ENCODE measurements at places on chromosomes 3 and 15.
A peak's percentile ranks its signal among the peaks of the same experiment; 100 is the strongest.

- no peak for DNase-seq
These were observed 57.0 kb downstream of the STRIT1 start for GRCh38 chr3:155236473-155236872.

DNA sequence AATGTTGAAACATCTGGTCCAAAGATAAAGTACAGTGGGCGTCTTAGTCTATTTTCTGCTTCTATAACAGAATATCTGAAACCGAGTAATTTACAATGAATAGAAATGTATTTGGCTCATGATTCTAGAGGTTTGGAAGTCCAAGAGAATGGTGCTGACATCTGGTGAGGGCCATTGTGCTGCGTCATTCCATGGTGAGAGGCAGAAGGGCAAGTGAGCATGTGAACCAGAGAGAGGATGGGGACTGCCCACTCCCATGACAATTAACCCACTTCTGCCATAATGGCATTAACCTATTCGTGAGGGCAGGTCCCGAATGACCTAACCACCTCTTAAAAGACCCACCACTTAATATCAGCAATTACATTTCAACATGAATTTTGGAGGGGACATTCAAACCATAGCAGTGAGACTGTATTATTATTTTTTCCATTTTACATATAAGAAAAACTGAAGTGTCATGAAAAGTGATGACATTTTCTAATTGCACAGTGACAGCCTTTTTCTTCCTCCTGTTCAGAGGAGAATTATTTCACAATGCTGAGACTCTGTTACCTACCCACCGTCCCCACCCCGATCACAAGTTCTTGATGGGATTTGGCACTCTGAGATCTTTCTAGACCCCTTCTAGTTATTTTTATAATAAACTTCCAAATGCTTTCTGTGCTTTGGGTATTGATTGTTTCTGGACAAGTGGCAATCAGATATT lies 238.8 kb downstream of the RPLP1 start:
- no peak for DNase-seq

- DNase-seq = no peak
These were observed 194.6 kb upstream of the TPM1 start for GRCh38 chr15:62847900-62848489.

- DNase-seq = no peak
These were observed 63.6 kb downstream of the CLDN1 start for GRCh38 chr3:190258634-190259033.

DNA sequence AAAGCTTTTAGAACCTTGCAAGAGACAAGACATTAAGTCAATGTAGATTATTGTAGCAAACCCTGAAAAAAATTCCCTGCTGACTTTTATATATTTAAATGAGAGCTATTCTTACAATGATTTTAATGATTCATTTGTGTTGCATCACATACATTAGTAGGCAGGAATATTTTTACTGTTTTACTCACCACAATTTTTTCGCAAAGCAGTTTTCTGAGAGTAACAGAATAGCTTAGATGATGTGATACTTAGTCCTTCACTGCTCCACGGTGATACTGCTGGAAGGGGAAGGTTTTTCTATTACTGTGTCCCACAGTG lies 43.9 kb upstream of the CLRN1 start:
- no peak for DNase-seq

GRCh38 chr3:178966299-178967176 lies 105.1 kb downstream of the ZMAT3 start:
- DNase-seq = no peak

GRCh38 chr3:107999215-107999775 lies 91.5 kb downstream of the CD47 start:
- no peak for DNase-seq

GRCh38 chr3:140724856-140725812 lies 47.3 kb downstream of the TRIM42 start:
- no peak for DNase-seq

DNA sequence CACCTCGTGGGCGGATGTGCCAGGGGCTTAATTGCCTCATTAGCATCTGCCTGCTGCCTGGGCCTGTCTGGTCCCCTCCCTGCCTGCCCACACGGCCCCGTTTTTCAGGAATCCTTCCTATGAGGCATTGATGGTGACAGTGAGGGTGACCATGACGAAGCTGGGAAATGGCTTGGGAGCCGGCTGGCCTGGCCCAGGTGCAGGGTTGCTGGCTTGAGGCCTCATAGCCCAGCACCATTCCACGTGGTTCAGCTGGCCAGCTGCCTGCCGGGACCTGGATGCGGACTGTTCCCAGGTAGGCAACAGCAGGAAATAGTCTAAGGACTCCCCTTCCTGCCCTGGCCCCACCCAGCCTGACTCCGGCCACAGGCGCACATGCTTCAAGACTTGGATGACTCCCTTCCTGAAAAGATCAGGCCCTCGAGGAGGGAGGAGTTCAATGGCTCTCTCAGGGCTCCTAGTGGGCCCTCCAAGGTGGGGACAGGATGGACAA lies 8.9 kb upstream of the DUSP7 start:
- no peak for DNase-seq

DNA sequence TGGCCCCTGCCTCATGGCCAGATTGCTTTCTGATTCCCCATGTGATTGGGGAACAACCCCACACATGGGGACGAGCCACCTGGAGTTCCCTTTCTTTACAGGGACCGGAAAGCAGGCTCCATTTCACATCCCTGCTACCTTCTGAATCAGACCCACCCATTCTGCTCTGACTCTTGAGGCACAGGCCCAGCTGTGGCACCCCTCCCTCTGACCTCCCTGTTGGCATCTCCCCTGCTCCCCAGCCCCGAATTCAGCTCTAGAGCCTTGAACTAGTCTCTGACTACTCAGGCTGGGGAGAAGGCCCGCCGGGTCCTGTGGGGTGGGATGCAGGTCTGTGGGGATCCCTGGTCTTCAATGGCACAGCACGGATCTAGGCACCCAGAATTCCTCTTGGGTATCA lies 12.1 kb downstream of the FAM3D start:
- no peak for DNase-seq

DNA sequence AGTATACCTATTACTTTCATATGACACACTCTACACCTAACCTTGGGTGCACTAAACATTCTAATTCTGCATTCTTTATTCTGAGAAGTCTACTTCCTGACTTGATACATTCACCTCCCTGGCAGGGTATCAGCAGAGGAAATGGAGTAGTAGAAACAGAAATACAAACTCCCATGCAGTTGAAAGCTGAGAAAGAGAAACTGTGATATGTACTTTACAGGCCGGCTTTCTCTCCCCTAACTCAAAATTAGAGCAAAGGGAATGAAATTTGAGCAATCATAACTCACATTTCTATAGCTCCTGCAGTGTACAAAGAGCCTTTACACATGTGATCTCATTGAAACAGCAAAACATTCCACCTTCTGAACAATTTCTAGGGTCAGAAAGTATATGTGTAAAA lies 135.5 kb upstream of the COL8A1 start:
- no peak for DNase-seq

GRCh38 chr3:135023996-135024658 lies 229.1 kb downstream of the EPHB1 start:
- DNase-seq = no peak

GRCh38 chr3:17823036-17823435 lies 80.6 kb upstream of the TBC1D5 start:
- no peak for DNase-seq

DNA sequence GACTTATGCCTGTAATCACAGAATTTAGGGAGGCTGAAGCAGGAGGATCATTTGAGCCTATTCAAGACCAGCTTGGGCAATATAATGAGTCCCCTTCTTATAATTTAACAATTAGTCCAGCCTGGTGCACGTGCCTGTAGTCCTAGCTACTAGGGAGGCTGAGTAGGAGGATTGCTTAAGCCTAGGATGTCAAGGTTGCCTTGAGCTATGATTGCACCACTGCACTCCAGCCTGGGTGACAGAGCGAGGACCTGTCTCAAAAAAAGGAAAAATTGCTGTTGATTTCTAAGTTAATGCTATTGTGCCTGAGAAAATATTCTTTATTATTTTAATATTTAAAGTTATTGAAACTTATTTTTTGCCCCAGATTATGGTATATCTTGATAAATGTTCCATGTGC lies 159.0 kb downstream of the NLGN1 start:
- DNase-seq = no peak

DNA sequence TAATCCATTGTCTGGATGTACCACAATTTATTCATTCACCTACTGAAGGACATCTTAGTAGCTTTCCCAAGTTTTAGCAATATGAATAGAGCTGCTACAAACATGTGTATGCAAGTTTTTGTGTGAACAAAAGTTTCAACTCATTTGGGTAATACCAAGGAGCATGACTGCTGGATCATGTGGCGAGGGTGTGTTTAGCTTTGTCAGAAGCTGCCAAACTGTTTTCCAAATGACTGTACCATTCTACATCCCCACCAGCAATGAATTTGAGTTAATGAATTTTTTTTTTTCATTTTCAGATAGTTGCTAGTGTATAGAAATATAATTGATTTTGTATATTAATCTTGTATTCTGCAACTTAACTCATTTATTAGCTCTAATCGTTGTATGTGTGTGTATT lies 20.0 kb upstream of the ELP6 start:
- DNase-seq = no peak

DNA sequence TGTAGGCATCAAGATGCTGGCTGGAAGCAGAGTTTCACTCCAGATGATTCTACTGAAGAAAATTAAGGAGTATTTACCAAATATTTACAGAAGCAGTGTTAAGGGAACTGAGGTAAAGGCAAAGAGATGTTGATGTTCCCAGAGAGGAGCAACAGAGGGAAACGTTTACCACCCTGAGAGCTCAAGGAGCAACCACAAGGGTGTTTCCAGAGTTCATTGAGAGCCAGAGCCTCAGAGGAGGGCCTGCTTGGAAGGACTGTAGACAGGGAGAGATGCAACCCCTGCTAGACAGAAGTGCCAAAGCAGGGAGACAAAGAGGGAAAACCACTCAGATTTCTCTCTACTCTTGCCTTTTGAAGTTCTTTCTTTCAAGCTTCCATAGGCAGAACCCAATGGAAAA lies 474.5 kb downstream of the RBMS3 start:
- DNase-seq = no peak

DNA sequence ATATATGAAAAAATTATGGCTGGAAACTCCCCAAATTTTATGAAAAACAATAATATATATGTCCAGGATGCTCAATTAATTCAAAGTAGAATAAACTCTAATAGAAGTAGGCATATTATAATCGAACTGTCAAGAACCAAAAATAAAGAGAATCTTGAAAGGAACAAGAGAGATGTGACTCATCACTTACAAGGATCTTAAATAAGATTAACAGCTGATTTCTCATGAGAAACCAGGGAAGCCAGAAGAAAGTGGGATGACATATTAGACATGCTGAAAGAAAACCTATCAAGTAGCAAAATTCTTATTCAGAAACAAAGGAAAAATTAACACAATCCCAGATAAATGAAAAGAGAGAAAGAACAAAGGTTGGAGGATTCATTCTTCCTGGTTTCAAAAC lies 66.8 kb downstream of the FAIM start:
- DNase-seq = no peak

DNA sequence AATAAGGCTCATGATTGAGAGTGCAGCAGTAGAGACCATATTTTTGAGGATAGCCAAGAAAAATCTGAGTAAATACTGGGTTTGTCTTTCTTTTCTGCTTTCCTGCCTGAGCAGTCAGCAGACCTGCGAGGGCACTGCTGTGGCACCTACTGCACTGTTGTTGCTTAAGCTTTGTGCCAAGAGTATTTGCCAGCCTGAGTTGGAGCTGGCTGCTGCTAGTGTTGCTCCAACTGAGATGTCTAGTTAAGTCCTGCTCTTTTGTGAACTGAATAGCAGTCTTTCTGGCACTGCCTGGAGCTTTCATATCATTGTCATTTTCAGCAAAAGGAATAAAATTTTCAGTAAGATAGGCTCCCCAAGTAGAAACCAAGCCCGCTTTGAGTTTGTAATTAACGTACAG lies 214.5 kb upstream of the P2RY1 start:
- no peak for DNase-seq

DNA sequence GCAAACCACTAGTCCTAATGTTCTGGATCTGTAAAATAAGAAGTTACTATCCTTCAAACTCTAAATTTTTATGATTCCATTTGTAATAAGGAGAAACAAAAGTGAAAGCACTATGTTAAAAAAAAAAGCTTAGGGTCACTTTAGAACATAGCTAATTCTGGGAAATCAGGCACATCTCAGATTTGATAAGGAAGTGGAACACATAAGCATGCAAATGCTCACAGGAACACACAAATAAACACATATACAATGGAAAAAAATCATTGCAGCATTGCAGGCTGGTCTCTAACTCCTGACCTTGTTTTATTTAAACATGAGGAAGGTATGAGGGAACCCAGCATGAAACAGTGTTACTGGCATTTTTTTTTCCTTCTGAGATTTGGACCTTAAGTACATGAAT lies 63.2 kb upstream of the TNFSF10 start:
- no peak for DNase-seq

DNA sequence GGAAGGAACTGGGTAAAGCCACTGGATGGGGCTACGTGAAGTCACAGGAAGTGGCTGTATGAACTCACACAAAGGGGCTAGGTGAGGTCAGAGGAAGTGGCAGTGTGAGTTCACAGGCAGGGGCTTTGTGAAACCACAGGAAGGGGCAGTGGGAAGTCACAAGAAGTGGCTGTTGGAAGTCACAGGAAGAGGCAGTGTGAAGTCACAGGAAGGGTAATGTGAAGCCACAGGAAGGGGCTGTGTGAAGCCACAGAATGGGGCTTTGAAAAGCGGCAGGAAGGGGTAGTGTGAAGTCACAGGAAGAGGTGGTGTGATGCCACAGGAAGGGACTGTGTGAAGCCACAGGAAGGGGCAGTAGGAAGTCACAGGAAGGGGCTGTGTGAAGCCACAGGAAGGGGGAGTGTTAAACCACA lies 34.6 kb downstream of the GASK1A start:
- DNase-seq = peak; percentile 40
